SJSA1 (cell line): ENCODE measurements at places on chromosomes 13 and 19.

- DNase-seq, result no peak
- H3K27me3 ChIP-seq, result no peaks in the 10 kb centered on the region
Measured at GRCh38 chr13:114264886-114265611, 16.4 kb upstream of the UPF3A start.

GRCh38 chr13:93539914-93540313 lies 313.3 kb downstream of the GPC6 start:
- DNase-seq, result no peak
- H3K36me3 ChIP-seq, result no peaks in the 10 kb centered on the region
- peaks cover 2% of the 10 kb centered on the region for H3K27me3 ChIP-seq
- H3K4me1 ChIP-seq, result no peaks in the 10 kb centered on the region
- H3K4me3 ChIP-seq, result no peak overlapping the region

DNA sequence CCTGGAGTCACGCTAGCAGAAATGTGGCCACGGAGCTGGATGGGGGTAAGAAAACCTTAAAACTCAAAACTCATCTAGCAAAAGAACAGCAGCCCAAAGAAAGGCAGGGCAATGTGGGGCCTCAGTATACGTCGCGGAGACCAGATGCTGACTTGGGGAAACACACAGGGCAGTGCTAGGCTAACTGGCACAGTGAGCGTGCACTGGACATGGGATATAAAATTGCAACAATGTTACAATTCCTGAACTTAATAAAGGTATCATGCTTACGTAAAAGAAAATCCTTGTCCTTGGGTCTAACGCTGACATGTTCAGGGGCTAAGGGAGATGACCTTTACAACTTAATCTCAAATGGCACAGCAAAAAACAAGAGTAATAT lies 40.5 kb downstream of the COL4A1 start:
- H3K36me3 ChIP-seq, result peaks cover 19% of the 10 kb centered on the region; the same call in 1 of the 2 replicates
- H3K27me3 ChIP-seq, result no peaks in the 10 kb centered on the region
- H3K4me1 ChIP-seq, result peaks cover 45% of the 10 kb centered on the region
- H3K27ac ChIP-seq, result no peak overlapping the region

DNA sequence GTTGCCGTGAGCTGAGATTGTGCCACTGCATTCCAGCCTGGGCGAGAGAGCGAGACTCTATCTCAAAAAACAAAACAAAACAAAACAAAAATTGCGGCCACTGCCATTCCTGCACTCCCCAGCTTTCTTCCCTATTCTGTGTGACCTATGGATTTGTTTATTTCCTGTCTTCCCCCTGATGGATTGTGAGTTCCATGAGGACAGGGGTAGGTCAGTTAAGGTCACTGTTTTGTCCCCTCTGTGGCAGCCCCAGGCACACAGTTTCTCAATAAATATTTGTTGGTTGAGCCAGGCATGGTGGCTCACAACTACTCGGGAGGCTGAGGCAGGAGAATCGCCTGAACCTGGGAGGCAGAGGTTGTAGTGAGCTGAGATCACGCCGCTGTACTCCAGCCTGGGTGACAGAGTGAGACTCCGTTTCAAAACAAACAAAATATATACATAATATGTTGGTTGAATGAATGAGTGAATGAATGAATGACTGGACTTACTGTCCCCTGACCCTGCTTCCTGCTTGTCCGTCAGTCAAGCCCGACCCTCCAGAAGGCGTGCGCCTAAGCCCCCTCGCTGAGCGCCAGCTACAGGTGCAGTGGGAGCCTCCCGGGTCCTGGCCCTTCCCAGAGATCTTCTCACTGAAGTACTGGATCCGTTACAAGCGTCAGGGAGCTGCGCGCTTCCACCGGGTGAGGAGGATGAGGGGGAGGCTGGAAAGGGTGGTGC lies 5.0 kb downstream of the EBI3 start:
- no peak overlapping the region for H3K27ac ChIP-seq
- H3K4me3 ChIP-seq, result no peak overlapping the region
- no peak for DNase-seq
- peaks cover 3% of the 10 kb centered on the region; the same call in 1 of the 2 replicates for H3K4me1 ChIP-seq
- H3K36me3 ChIP-seq, result no peaks in the 10 kb centered on the region
- H3K27me3 ChIP-seq, result no peaks in the 10 kb centered on the region

- no peak overlapping the region for H3K27ac ChIP-seq
- H3K27me3 ChIP-seq, result 0 out of 2 replicates have a peak, but pooled peaks cover 6% of the 10 kb centered on the region
Measured at GRCh38 chr19:46210669-46211068, 18.9 kb upstream of the IGFL1 start.

GRCh38 chr19:6752256-6753177 lies 13.0 kb downstream of the TRIP10 start:
- H3K27ac ChIP-seq, result no peak overlapping the region
- H3K27me3 ChIP-seq, result no peaks in the 10 kb centered on the region
- no peak overlapping the region for H3K4me3 ChIP-seq

GRCh38 chr13:102872531-102872930 lies 26.7 kb downstream of the ERCC5 start:
- no peak overlapping the region for H3K27ac ChIP-seq
- H3K36me3 ChIP-seq, result peaks cover 86% of the 10 kb centered on the region

DNA sequence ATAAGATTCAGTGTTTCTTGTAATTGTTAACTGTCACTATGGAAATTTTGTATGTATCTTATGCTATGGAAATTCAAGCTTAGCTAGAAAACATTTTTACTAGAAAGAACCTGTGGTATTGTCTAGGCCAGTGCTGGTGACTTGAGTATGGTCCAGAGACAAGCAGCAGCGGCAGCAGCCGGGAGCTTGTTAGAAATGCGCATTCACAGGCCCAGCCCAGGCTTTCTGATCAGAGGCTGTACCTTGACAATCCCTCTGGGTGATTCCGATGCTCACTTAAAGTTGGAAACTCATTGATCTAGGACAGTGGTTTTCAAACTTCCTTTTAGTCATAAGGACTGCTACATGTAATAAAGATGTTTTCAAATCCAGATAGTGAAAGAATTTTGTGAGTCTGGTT lies 287.4 kb downstream of the SHISA2 start:
- peaks cover 11% of the 10 kb centered on the region; the same call in 1 of the 2 replicates for H3K4me1 ChIP-seq
- H3K4me3 ChIP-seq, result no peak overlapping the region
- no peak for DNase-seq

DNA sequence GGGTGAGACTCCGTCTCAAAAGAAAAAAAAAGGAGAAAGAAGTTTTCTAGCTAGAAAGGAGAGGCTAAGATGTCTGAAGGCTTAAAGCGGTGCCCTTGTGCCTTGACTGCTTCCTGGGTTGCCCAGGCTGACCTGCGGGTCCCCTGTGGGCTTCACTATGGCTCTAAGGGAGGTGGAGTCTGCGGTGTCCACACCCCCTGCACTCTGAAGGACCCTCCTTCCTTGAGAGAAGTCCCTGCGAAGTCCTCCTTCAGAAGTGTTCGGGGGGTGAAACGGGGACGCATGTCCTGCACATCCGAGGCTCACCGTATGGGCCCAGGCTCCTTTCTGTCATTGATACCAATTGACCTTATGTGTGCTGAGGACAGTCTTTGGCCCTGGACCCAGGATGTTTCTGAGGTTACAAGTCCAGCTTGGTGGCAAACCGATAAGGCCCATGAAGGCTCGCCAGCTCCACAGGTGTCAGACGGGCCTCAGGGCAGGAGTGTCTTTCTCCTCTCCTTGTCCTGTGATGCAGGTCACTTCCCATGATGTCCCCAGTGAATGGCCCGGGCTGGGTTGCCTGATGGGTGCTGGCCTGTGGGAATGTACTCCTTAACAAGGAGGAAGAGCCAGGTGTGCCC lies 11.6 kb upstream of the RNF113B start:
- no peak overlapping the region for H3K27ac ChIP-seq
- H3K36me3 ChIP-seq, result peaks cover 2% of the 10 kb centered on the region; the same call in 1 of the 2 replicates

- no peaks in the 10 kb centered on the region for H3K4me1 ChIP-seq
- no peak for DNase-seq
- no peaks in the 10 kb centered on the region; the same call in 1 of the 2 replicates for H3K27me3 ChIP-seq
- no peak overlapping the region for H3K4me3 ChIP-seq
Measured at GRCh38 chr19:14804765-14805164, 26.4 kb upstream of the ADGRE2 start.

DNA sequence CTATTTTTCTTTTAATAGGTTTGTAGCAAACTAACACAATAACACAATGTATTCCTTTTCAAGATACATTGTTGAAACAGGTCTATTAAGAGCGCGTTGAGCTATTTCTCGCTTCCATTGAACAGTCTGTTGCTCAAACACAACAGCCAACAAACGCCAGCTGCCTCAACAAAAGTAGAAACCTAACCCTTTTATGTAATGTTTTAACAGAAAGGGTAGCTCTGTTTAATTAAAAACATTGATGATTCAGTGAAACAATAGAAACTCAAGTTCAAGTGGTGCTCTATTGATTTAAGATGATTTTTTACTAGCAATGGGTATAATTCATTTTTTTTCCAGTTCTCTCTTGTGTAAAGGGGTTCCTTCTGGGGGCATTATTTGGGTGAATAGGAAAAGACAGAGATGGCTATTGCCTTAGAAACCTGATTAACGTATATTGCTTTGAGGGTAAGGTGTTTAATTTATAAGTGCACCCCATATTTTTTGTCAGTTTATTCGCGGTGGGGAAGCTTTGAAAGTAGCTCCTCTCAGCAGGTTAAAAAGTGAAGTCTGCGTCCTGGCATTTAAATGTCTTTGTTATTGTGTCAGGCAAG lies 14.9 kb downstream of the ZIC2 start:
- peaks cover 19% of the 10 kb centered on the region for H3K4me1 ChIP-seq
- H3K36me3 ChIP-seq, result no peaks in the 10 kb centered on the region
- H3K4me3 ChIP-seq, result no peak overlapping the region
- peaks cover 58% of the 10 kb centered on the region for H3K27me3 ChIP-seq
- no peak overlapping the region for H3K27ac ChIP-seq

DNA sequence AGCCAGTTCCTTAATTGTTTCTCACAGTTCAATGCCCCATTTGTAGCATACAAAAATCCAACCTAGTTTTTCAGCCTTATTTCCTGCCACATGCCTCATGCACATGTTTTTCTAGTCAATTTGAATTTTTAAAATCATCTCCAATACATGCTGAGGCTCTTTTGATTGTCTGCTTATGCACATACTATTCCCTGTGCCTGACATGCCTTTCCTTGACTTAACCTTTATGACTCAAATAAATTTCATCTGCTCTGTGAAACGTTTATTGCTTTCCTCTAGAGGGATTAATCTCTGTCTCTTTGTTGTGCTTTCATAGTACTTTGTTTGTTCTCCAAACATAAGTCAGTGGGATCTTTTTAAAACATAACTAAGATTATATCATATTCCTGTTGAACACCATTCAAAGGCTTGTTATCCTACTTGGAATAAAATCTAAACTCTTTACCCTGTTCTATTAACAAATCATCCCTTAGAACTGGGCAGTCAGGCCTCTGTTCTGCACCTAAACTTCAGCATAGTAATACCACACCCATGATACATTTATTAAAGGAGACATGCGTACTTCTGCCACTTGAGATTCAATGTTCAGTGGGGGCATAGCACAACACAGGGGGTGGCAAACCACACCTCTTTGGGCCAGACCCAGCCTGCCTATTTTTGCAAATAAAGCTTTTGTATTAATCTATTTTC lies 346.6 kb downstream of the FGF14 start:
- no peaks in the 10 kb centered on the region for H3K36me3 ChIP-seq
- no peak overlapping the region for H3K27ac ChIP-seq
- H3K27me3 ChIP-seq, result no peaks in the 10 kb centered on the region
- H3K4me1 ChIP-seq, result no peaks in the 10 kb centered on the region

DNA sequence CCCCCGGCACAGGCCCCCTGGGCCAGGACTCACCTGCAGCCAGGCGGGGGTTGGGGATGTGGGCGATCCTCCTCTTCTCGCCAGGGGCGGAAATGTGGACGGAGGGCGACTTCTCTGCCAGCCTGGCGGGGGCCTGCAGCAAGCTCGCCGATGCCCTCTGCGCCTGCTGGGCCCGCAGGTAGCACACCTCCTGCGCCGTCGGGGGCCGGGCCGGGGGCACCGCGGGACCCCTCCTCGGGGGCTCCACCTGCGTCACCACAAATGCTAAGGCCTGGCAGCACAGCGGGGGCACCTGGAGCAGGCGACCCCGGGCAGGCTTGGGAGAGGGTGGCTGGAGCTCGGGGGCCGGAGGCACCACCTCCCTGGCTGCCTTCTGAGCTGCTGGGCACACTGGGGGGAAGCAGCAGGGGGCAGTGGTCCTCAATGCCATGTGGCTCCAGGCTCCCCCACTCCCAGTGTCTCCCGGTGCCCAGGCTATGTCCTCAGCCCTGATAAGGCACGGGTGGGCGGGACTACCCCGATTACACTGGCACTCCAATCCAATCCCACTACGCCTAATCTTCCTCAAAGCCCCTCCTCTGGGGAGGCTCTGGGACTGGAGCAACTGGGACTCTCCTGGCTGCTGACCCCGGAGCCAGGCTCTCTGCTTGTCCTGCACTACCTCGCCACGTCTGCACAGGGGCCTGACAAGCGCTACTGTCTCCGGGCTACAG lies 11.6 kb upstream of the ATP8B3 start:
- no peak overlapping the region for H3K27ac ChIP-seq
- no peaks in the 10 kb centered on the region for H3K27me3 ChIP-seq
- H3K4me3 ChIP-seq, result no peak overlapping the region

DNA sequence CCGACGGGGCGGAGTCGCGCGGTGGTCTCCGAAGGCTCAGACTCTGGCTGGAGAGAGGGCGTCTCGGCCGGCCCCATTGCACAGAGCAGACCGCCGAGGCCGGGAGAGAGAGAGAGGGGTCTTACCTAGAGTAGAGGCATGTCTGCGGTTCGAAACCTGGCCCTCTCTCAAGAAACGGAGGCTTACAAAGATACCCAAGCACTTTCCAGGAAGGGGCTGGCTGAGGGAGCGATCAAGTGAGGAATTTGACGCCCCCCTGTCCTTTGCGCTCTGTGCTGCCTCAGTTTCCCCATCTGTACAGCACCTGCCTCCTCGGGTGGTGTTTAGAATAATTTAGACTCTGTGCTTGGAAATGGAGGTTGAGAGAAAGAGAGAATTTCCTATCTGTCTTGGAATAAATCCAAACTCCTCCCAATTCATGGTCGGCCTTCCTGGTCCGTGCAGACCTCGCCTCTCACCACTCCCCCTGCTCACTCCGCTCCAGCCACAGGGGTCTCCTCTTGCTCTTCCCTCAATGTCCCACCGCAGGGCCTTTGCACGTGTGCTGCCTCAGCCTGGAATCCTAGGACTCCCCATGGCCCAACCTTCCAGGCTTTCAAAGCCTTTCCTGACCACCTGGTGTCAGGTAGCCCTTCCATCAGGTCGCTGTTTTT lies 658 bp upstream of the ISOC2 start:
- DNase-seq, result no peak
- H3K4me1 ChIP-seq, result peaks cover 8% of the 10 kb centered on the region
- no peak overlapping the region for H3K27ac ChIP-seq

DNA sequence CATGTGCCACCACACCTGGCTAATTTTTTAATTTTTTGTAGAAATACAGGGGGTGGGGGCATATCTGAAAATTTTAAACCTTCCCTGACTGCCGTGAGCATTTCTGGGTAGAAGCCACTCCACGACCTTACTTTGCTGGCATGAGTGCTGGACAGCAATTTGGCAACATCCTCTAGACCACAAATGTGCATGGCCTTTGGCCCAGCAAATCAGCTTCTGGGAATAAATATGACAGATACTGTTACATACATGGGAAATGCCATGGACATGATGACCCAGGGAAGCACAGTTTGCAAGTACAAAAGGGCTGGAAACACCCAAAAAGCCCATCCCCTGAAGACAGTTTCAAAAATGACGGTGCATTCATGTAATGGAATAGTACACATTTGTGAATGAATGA lies 3.2 kb upstream of the PVR start:
- H3K27me3 ChIP-seq, result no peaks in the 10 kb centered on the region
- H3K4me3 ChIP-seq, result no peak overlapping the region
- peaks cover 34% of the 10 kb centered on the region for H3K4me1 ChIP-seq
- DNase-seq, result no peak
